ENCODE measurements at places on chromosomes 6 and 20.

- DNase-seq, result no peak
Measured at GRCh38 chr6:118755941-118756646, 104.7 kb upstream of the CEP85L start.

DNA sequence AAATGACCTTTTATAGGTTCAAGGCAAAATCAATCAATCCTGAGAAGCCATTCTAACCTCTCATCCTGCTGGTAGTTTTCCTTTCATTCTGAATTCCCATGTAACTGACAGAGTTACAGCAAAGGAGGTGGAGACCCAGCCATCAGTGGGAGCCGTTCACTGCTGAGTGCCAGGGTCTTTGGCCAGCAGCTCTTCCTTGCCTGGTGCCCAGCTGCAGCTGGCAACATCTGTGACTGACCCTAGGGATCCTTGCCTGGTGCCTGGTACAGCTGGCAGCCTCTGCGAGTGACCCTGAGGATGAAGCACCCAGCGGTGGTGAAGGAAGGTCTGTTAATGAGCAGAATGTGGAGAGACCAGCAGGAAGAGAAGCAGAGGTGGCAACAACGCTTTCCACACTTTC is 314.6 kb downstream of the THBS2 start:
- DNase-seq, result no peak

DNA sequence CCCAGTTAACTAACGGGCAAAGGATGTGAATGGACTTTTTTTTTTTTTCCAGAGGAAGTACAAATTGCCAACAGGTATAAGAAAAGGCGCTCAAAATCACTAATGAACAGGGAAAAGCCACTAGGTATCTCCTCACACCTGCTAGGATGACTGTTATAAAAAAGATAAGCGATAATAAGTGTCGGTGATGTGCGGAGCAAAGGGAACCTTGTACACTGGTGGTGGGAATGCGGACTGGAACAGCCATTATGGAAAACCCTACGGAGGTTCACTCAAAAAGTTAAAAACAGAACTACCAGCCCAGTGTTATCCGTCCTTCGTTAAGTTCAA is 787 bp upstream of the RAB32 start:
- no peak for DNase-seq

DNA sequence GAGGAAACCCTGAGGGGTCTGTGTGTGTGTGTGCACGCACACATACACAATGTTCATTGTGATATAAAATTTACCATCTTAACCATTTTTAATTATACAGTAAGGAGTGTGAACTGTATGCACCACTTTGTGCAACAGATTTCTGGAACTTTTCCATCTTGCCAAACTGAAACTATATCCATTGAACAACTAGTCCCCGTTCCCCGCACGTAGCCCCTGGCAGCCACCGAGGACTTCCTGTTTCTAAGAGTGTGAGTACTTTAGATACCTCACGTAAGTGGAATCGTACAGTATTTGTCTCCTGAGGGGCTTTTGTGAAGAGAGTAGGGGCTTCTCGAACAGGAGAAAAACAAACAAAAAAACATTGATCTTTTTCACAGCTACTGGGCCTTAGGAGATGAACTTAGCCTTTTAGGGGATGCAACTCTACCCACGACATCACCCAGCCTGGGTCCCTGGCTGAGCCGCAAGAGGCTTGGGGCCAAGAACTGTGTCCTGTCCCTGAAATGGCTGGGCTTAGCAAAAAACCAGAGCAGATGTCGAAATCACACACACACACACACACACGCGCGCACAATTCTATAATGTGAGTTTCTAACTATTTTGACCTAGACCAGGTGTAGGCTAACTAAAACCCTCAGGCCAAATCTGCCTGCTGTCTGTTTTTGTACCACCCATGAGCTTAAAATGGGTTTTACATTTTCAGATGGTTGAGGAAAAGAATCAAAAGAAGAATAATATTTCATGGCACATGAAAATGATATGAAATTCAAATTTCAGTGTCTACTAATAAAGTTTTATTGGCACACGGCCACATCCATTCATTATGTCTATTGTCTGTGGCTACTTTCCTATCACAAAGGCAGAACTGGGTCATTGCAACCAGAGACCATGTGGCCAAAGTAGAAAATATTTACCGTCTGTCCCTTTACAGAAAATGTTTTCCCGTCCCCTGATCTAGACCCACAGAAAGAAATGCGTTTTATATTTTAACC is 144.2 kb downstream of the EYA2 start:
- DNase-seq, result no peak
